ENCODE measurements at places on chromosomes 3 and 15. TPM values are rescaled to one million over a fixed set of nuclear protein-coding genes. Genes with fewer than 3 reads are reported as not detected.

DNA sequence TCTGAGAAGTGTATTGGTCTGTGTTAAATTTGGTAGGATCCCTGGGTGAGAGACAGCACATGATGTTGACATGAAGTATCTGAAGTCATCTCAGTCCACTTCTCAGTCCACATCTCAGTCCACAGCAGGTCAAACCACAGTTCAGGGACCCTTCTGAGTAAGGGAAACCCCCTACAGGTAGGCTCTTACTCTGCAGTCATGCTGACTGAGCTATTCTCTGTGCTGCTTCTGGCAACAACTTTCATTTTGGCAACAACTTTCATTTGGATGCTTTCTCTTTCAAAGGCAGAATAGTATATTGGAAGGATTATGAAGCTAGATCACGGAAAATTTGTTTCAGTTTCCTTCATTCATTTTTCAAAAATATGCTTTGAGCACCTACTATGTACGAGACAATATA, 178.2 kb upstream of the GOLIM4 start:
- DNase-seq = no peak

DNA sequence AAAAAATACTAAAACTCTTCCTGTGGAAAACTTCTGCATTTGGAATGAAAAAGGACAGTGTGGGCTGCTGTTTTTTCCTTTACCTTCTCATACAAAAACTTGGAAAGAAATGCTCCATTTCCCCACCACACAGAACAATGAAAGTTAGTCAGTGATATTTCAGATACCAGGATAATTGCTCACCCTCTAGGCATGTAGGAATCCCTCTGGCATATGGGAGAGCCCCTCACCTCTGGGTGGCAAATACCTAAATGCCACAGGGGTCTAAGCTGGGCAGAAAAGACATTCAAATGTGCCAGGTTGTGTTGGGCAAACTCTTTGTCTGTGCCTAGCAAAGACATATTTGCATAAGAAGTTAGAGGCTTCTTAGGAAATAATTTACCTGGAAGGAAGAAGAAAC, 560.3 kb upstream of the NR2F2 start:
- DNase-seq = no peak

GRCh38 chr3:43559961-43560360, 61.9 kb downstream of the ANO10 start:
- no peak for DNase-seq

Gene SEMA3F
- total RNA-seq = 11.4 TPM

Gene RNU5B-1
- total RNA-seq = not detected

Data from sigmoid colon (tissue), 7 donors.